ENCODE measurements at places on chromosomes 3 and 15.

DNA sequence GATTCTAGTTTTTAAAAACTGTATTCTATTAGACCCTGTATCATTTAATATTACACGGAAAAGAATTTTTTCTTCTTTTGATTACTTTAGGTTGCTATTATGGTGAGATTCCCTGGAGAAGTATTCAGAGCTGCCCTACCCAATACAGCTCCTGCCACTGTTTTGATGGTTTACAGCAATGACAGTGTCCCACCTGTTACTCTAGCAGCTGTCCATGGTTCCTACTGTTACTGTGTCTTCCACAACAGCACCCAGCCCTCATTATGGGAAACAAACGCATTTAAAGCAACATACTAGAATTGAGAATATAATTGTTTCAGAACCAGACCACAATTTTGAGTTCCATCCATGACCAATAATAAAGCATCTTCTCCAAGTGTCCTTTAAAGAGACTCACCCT lies 450.7 kb downstream of the SHQ1 start:
- no peak for DNase-seq

DNA sequence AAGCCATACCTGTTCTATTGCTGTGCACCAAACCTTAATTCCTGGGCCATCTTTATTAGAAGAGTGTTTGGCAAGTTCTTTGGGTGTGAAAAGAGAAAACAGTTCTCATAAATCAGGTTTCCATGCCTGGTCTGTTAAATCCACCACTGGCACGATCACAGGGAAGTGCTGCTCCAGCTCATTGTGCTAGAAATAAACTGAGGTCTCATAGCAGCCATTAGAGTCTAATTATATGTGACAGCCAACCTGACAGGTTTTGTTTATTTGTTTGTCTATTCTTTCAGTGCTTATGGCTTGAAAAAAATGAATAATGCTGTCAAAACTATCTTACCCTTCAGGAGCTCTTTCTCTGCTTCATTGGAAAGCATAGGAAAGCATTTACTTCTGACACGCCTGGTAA lies 147.1 kb upstream of the CNTN6 start:
- DNase-seq: no peak

DNA sequence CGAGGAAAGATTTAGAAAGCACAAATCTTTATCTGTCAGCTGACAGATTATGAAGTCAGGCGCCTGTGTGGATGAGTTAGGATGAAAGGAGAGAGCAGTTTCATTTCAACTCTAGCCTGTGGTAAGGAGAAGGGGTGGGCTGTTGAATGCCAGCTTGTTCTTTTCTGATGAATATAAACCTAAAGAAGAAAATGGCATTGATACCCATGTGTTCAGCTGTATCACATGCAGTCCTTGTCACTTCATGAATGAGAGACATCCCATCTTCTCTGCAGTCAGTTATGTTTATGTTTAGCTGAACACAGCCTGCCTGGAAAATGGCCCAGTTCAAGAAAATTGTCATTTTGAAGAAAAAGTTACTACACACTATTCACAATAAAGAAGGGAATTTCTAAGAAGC lies 345.7 kb upstream of the RBMS3 start:
- no peak for DNase-seq

DNA sequence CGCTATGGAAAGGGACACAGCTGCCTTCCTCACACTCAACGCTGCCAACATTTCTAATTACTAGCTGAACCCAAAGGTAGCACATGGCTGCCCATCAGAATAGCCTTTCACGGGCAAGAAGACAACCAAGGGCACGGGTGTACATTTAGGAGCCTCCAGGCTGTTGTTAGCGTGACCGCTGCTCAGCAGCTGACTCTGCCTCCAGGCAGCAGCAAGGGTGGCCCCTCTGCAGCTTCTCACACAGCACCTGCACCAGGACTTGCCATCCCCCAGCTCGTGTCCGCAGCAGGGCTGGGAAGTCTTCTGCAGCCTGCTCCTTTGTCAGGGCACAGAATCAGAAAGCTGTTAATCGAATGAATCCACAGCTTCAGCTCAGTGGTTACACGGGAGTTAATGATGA lies 146.8 kb downstream of the ADAMTS17 start:
- DNase-seq: no peak

DNA sequence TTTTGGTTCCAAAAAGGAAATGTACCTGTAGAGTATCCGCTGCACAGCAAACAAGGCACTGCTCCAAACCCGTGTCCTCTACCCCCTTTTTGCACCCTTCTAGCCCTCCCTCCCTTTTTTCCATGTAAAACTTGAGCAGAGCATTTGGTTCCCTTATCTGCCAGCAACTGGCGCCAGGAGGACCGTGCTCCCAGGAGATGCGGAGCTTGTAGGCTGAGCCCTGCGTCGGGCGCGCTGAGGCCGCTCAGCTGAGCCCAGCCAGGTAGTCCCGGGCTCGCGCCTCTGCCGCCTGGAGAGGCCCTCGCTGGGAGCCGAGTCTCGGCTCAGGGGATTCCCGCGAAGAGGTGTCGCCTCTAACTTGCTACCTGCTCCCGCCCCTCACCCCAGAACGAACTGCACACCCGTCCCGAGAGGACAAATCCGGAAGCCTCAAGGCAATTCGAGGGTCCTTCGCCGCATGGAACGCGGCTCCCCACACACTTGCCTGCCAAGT lies 575 bp downstream of the TRPM7 start:
- no peak for DNase-seq

DNA sequence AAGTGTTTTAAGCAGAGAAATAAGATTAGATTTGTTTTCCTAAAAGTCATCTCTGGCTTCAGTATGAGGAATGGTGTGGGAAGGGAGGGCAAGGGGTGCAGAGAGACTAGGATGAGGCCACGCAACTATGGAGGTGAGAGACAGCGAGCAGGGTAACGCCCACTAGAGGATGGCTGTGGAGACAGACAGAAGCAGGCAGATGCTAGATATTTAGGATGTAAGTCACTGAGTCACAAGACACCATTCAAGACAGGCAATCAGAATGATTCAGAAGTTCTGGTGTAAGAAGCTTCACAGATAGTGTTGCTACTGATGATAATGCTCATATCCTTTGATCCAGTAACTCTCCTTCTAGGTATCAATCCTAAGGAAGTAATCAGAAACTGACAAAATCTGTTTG lies 19.1 kb downstream of the HSPBAP1 start:
- no peak for DNase-seq

DNA sequence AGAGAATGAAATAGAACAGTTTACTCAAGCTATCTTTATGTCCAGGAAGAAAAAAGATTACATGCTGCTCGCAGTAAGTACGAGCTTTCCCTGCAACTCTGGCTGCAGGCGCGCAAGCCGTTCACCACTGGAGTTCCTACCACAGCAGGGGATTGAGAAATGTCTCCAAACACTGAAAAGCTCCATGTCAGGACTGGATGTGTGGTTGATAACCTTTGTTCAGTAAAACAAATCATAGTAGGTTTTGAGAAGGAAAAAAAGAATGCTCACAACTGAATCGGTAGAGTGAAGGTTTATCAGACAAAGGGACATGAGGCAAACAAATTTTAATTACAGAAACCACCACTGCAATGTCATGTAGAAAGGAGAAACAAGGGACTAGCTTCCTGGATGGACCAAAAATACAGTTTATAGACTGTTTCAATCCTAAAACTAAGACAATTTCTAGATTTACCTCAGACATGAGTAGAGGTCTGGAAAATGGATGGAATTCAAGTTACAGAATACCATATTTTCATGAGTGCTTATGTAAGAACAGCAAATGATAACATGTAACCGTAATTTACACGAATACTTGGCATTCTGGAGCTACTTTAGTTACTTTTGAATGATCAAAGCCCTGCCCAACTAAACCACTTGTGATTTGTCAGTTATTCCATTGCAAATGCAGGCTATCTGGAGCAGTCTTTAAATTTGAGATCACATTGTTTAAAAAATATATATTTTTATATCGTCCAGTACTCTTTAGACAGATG lies 471.1 kb downstream of the SHQ1 start:
- DNase-seq: no peak

GRCh38 chr3:193552923-193553322 lies 1.8 kb downstream of the ATP13A4 start:
- DNase-seq: no peak

DNA sequence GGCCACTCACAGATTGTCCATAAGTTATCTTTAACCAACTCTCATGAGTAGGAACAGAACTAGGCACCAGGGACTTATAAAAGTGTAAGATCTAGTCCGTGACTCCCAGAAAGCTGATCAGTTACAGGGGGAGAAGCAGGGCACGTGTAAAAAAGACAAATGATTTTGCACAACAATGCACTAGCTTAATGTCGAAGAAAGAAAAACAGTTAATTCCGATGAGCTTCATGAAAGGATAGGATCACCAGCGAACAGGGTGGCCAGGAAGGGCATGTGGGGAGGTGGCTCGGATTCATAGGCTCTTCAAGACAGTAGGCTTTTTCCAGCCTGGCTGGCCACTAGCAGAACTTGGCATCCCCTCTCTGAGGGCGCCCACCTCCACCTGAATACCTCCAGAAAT lies 90.0 kb downstream of the IL5RA start:
- no peak for DNase-seq

DNA sequence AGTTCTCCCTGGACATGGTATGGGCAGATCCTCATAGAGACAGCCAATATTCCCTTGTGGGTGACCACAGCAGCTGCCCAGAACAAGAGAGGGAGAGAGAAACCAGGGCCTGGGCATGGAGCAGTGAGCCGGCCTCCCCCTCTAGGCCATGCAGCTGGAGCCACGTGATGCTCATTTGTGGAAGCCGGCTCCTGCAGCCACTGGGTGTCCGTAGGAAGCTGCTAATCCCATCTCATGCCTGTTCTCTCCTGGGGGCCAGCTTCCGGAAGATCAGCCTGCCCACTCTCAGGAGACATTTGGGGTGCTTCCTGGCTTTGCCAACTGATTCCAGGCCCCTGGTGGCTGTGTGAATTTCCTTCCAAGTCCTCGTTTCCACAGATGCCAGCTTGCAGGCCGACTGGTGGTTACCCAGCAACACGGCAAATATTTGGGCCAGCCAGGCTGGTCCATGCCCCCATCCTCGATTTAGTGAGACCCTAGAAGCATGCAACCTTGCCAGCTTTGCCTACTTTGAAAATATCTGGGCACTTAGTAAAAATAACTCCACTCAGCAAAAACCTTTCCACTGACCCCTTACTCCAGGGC lies 55.3 kb downstream of the LINGO1 start:
- no peak for DNase-seq

DNA sequence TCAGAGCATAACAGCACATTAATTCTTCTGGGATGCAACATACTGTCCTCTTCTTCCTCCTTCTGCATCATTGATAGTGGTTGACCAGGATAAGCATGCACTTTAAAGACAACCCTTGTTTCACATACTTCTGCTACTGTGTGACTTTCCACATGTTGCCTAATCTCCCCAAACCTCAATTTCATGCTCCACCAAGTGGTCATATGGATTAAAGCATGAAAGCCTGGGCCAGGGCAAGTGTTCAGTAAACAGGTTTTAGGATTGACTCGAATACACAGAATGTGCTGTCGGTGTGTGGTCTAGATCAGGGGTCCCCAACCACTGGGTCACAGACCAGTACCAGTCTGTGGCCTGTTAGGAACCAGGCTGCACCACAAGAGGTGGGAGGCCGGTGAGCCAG lies 22.5 kb upstream of the BFSP2 start:
- no peak for DNase-seq

DNA sequence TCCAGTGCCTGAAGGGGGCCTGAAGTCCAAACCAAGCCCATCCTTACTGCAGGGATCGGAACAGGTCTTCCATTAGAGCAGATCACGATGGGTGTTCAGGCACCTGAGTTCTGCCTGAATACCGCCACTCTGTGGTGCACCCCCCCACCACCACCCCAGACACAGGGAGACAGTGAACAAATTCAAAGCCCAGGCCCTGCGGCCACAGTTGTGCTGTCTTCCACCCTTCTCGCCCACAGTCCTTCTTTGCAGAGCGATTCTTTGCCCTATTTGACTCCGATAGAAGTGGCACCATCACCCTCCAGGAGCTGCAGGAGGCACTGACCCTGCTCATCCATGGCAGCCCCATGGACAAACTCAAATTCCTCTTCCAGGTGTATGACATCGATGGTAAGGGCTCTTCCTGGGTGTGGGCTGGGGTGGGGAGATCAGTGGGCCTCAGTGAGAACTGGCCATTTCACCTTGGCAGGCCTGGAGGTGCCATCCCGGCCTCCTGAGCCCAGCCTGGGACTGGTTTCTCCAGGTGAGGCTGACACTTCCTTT lies 13.6 kb downstream of the NOX5 start:
- DNase-seq: no peak

DNA sequence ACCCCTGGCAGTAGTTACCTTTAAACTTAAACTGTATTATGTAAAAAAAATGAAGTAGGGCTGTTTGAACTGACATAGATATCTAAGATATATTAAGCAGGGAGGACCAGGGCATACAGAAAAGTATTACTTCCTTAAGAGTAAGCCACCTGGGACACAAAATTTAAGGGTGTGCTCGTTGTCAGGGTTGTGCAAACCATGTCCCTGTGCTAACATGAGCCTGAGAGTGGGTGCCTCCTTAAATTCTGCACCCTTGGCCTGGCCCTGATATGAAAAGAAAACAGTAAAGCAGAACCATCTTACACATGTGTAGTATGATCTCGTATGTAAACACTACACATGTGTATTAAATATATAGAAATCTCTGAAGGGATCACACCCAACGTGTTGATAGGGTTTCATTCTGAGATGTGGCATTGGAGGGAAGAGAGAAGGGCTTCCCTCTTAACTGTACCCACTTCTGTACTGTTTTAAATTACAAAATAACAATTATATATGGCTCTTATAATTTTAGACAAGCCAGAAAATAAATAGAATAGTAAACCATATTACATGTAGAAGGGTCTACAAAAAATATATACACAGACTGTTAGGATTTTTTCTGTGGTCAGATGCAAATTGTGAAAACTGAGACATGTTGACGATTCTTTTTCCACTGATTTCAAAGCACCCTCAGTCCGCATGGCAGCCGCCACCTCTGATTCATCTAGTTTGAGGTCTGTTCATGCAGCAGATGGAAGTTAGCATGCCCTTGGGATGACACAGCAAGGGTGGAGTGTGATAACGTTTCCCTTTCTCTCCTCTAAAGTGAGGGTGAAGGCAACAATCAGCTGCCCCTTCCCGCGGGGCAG lies 400.8 kb upstream of the PROK2 start:
- DNase-seq: no peak

- no peak for DNase-seq
These were observed 40.5 kb downstream of the CCNL1 start for GRCh38 chr3:157119369-157119951.

DNA sequence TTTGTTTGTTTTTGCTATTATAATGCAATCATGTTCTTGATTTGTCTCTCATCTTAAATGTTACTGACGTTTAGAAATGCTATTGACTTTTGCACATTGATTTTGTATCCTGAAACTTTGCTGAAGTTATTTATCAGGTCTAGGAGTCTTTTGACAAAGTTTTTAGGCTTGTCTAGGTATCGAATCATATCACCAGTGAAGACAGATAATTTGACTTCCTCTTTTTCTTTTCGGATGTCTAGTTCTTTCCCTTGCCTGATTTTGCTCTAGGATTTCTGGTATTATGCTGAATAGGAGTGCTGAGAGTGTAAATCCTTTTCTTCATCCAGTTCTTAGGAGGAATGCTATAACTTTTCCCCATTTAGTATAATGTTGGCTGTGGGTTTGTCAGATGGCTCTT lies 719.7 kb upstream of the BCHE start:
- DNase-seq: no peak

GRCh38 chr15:69609776-69610175 lies 157.2 kb downstream of the RPLP1 start:
- no peak for DNase-seq

- DNase-seq: no peak
These were observed 45.5 kb downstream of the PTH1R start for GRCh38 chr3:46922871-46923558.

- DNase-seq: peak; percentile 69
These were observed 28.9 kb downstream of the ARHGAP31 start for GRCh38 chr3:119322835-119323722.

- no peak for DNase-seq
These were observed 36.3 kb upstream of the PLA2G4E start for GRCh38 chr15:42056934-42057798.

Measured in NCI-H446 treated with DMSO at 0.1 percent for 48 hours (cell line).